BJ (cell line): ENCODE measurements at places on chromosomes 6 and 20.

DNA sequence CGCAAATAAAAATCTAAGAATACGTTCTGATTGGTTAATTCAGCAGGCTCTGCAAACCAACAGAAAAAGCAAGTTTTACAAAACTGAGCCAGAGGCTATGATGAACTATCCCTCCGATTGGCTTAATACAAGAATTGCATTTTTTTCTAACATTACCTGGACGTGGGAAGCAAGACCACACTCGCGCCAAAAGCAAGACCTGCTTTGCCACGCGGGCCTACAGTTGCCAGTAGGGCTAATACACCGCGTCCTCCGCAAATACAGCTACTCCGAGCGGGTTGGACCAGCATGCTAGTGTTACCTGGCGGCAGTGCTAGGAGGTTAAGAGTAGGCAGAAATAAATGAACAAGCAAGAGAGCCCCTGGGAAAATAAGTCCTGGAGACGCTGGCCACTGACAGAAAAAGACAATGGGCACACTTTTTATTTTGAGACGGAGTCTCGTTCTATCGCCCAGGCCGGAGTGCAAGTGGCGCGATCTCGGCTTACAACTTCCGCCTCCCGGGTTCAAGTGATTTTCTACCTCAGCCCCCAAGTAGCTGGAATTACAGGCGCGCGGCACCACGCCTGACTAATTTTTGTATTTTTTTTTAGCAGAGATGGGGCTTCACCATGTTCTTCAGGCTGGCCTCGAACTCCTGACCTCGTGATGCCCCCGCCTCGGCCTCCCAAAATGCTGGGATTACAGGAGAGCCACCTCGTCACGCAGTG lies 131.9 kb upstream of the BTN3A2 start:
- no peak for DNase-seq

GRCh38 chr20:8809107-8809953 lies 259.6 kb upstream of the PLCB4 start:
- no peak for DNase-seq

- no peak for DNase-seq
These were observed 70.6 kb downstream of the SGK1 start for GRCh38 chr6:134247231-134247833.

DNA sequence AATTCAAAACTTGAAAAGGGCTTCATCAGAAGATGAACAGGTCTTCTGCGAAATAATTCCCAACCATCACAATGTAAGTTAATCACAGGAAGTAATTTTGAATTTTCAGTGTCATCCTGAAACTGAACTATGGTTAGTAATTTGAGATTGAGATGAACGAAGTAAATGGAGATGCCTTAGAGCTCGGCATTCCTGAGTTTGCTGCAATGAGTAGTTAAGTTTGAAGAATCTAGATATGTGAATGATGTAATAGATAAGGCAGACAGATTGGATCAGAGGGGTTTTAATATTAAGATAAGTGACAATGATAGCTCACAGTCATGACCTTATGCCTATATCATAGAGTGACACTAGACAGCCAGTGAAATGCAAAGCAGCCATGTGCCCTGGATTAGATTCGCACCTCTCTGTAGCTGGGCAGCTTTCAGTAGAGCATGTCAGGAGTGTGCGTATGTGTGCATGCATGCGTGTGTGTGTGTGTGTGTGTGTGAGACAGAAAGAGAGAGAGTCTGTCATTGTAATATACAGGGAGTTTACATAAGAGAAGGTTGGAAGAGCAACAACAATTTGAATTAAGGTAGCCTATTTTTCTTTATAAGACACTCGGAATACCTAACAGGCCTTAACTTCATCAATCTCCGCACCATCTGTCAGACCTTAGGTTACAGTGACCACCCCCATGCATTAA lies 233.0 kb downstream of the GMPR start:
- no peak for DNase-seq

GRCh38 chr6:119182875-119183274 lies 104.4 kb upstream of the FAM184A start:
- DNase-seq = no peak

- DNase-seq = no peak
These were observed 158.6 kb upstream of the TNFAIP3 start for GRCh38 chr6:137708481-137708880.

GRCh38 chr20:62545901-62546525 lies 70.2 kb upstream of the GATA5 start:
- no peak for DNase-seq

DNA sequence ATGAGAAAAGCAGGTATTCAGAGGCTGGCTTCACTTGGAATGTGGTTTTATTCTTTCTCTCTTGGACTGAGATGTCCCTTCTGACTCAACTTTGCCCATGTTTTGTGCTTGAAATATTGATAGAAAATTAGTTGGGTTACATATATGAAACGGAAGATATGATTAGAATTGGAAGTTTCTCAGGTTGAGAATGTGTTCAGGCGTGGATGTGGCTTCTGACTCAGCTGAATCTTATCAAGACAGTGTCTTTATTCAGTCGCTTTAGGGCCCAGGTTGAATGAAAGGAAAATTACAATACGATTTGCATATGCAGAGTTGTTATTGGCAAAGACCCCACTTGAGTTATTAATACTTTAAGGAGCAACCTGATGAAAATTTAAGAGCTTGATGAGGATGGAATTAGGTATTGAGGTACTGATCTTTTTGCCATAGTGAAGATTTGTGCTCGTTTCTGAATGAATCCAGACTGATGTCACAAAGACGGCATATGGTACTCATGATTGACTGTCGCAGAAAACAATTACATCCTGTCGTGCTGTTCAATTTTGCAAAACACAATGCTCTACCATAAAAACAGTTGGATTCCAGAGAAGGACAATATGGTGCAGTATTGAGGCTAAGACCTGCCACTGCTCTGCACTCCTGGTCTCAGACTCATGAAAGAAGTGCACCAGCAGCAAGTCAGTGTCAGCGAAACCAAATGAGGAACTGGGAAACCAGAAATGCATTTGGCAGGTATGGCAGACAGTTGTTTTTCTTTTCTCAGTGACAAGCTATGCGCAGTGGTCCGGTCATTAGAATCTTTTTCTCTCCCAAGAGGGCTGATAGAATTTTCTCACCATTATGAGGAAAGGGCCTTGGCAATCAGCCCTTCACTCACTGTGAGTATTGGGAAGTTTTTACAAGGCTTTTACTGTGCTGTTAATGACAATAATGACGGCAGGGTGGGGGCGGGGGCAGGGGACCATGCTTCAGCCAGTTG lies 158.3 kb downstream of the DOK5 start:
- DNase-seq = no peak

- no peak for DNase-seq
These were observed 495.2 kb downstream of the PREX1 start for GRCh38 chr20:48332555-48332954.

DNA sequence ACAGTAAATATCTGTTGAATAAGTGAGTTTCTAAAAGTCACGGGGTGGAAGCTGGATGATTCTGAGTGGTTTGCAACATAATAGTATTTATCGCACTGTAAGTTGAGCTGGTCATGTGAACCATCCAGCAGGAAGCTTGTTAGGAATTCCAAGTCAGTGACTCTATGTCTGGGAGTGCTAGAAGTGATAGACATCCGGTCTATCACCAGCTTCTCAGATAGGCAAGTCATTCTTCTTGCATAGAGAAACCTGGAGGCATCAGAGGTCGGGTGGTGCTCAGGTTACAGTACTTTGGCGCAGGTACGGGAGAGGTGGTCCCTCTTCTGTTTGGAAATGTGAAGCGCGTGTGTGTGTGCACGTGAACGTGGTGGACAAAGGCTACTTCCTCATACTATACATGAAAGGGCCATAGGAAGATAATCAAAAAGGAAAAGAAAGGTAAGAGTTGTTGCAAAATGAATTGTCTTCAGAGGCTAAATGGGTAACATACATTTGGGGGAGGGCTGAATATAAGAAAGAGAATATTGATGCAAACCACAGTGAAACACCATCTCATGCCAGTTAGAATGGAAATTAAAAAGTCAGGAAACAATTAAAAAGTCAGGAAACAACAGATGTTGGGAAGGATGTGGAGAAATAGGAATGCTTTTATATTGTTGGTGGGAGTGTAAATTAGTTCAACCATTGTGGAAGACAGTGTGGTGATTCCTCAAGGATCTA lies 299.3 kb upstream of the ZFP64 start:
- DNase-seq = peak; percentile 83

- DNase-seq = no peak
These were observed 2.6 kb upstream of the ZSCAN12 start for GRCh38 chr6:28402197-28402596.

DNA sequence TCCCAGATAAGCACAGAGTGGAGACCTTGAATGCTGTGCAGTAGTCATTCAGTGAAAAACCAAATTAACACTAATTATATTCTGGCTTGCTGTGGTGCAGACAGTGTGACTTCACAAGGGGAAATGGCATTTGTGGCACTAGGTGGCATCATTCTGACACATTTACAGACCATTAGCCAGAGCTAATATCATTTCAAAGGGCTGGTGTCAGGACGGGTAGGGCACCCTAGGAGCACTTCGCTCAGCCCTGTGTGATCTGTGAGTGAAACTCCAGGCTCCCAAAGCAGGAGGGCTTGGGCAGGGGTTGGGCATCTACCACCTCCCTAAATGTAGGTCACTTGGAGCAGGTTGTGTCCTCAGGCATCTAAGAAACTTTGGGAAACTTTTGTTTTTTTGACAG lies 555.8 kb downstream of the PKHD1 start:
- no peak for DNase-seq
